Left renal pelvis (tissue), 4 donors: ENCODE measurements at places on chromosomes 3 and 15. TPM values are rescaled to one million over a fixed set of nuclear protein-coding genes. Genes with fewer than 3 reads are reported as not detected.

- DNase-seq = no peak
Measured at GRCh38 chr15:67403428-67404154, 117.3 kb upstream of the C15orf61 start.

Gene C3orf52
- 6.1 TPM for polyA plus RNA-seq

Gene IL5RA
- 0.92 TPM for polyA plus RNA-seq

Gene CASR
- 22.2 TPM for polyA plus RNA-seq
